CD4-positive, CD25-positive, alpha-beta regulatory T cell (primary cell): ENCODE measurements at places on chromosomes 3 and 15.

GRCh38 chr3:127698691-127699415 is 26.1 kb downstream of the ABTB1 start:
- no peak for DNase-seq

DNA sequence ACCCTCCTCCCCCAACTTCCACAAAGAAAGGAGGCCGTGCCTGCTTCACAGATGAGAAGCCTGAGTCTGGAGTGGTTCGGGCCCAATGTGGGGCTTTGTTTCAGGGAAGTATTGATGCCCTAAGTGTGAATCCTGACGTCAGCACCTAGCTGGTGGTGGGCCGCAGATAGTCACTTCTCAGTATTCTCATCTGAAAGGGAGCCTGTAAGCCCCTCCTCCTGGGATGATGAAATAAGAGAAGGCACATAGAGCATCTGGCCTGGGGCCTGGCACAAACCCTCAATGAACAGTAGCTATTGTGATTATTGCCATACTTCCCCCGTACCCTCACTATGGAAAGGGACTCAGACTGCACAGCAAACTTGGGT is 24.8 kb downstream of the LINGO1 start:
- no peak for DNase-seq

DNA sequence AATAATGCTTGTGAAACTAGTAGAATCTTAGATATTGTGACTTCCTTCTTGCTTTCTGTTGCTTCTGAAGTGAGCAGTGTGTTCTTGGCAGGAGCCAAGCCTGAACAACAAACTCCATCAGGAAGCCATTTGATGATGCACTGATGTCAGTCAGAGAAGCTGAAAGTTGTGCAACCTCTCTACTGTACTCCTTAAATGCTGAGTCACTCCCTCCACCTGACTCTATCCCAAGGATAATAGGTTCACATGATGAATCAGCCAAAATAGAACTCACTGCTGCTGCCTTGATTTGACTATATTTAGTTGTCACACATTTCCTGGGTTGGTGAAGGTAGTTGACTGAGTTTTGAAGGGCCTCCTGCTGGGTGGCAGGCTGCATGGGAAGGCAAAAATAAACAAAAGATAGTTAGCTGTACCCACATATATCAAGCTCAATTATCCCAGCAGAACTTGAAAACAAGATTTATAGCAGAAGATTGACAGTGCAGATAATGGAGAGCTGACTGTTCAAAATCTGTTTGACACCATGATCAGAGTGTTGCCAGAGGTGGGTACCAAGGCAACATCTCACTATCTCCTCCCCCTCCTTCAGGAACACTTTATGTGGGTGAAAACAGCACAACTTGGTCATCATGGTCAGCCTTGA is 328.4 kb upstream of the DPH6 start:
- no peak for DNase-seq

DNA sequence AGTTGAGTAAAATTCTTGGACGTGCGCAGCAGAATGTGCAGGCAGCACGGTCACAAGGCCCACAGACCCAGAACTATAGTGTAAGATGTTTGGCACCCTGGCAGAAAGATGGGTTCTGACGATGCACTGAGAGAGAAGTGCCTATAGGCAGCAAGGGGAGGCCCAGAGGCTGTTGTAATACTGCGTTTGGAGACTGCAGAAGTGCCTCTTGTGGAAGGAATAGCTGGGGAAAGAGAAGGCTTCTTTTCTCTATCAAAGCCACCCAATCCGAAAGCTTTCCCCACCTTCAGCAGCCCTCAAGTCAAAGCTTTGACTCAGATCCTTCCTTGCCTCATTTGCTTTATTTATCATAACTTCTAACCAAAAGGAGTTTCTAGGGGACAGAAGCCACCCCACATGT is 5.2 kb upstream of the SIN3A start:
- DNase-seq = no peak

GRCh38 chr15:87744815-87745214 is 511.7 kb downstream of the NTRK3 start:
- DNase-seq = no peak

DNA sequence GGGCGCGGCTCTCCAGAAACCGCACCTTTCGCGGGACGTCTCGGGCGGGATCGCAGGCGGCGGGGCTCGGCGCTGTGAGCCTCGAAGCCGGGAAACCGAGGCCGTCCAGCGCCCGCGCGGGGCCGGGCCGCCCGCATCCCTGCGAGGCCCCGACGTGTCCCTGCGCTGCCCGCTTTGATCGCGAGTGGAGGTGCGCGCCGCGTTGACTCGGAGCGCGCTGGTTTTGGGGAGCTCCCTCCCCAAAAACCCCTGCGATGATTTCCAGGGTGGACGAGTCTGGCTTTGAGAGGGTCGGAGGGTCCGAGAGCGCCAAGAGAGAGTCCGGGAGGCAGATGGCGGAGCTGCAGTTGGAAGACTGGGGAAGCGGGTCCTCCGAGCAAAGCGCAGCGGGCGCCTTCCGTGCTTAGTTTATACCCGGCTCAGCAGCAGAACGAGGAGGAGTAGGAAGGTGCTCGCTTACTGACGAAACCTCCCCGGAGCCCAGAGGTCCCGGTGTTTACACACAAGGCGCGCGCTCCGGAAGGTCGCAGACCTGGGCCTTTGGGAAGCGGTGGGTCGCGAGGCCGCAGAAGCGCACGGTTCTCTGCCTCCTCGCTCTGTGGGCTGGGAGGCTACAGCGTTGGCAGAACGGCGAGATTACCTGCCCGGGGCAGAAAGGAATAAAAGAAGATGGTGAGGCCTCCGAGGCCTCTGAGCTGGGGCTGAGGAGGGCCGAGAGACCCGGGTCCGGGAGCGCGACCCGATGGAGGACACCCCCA is 687 bp downstream of the ALDH1A3 start:
- no peak for DNase-seq

- DNase-seq = no peak
Observed at GRCh38 chr15:71632576-71633195, 177.7 kb upstream of the NR2E3 start.

- DNase-seq = no peak
Observed at GRCh38 chr3:125611908-125612307, 16.6 kb upstream of the OSBPL11 start.

- no peak for DNase-seq
Observed at GRCh38 chr3:110733045-110733444, 338.6 kb upstream of the NECTIN3 start.

DNA sequence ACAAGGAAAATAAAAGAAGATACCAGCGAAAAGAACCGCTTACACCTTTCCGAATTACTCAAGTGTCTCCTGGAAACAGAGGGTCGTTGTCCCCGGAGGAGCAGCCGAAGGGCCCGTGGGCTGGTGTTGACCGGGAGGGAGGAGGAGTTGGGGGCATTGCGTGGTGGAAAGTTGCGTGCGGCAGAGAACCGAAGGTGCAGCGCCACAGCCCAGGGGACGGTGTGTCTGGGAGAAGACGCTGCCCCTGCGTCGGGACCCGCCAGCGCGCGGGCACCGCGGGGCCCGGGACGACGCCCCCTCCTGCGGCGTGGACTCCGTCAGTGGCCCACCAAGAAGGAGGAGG is 325 bp downstream of the ALCAM start:
- no peak for DNase-seq

DNA sequence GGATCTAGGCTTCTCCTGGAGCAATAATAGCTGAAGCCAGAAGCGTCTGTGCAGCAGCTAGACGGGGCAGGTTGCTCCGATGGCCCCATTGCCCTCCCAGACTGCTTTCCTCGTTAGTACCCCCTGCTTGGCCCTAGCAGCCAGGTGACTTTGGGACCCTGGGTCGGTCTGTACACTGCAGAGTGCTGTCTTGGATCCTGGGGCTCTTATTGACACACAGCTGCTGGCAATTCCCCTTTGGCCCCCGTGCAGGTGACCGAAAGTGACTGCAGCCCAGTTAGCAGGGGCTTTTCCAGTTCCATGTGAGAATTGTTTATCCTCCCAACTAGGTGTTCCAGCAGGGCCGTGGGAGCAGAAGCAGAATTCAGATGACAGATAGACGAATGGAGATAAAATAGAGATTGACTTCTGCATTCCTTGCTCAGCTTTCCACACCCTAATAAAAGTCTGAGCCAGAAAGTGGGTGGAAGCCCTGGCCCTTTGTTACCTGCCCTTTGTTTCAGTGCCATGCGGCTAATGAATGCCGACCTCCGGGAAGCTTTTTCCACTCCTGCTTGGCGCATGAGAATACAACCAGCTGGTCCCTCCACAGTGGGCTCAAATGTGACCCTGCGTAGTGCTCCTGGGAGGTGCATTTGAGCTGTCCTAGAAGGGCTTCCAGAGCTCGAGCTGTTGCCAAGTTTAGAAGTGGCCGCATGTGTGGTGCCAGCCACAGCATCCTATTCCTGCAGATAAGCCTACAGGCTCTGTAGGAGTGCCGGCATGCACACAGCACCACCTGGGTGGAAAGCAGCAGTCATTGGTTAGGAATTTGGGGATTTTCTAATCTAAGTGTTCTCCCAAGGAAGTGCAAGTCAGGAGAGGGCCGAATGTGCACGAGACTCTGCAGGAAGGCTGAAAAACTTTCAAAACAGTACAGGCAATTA is 94.4 kb downstream of the SLCO3A1 start:
- DNase-seq = no peak

GRCh38 chr3:50202353-50203112 is 2.5 kb upstream of the SLC38A3 start:
- no peak for DNase-seq

GRCh38 chr3:114449271-114450007 is 155.6 kb downstream of the TIGIT start:
- no peak for DNase-seq

GRCh38 chr15:100229181-100230163 is 112.3 kb downstream of the ADAMTS17 start:
- DNase-seq = no peak

DNA sequence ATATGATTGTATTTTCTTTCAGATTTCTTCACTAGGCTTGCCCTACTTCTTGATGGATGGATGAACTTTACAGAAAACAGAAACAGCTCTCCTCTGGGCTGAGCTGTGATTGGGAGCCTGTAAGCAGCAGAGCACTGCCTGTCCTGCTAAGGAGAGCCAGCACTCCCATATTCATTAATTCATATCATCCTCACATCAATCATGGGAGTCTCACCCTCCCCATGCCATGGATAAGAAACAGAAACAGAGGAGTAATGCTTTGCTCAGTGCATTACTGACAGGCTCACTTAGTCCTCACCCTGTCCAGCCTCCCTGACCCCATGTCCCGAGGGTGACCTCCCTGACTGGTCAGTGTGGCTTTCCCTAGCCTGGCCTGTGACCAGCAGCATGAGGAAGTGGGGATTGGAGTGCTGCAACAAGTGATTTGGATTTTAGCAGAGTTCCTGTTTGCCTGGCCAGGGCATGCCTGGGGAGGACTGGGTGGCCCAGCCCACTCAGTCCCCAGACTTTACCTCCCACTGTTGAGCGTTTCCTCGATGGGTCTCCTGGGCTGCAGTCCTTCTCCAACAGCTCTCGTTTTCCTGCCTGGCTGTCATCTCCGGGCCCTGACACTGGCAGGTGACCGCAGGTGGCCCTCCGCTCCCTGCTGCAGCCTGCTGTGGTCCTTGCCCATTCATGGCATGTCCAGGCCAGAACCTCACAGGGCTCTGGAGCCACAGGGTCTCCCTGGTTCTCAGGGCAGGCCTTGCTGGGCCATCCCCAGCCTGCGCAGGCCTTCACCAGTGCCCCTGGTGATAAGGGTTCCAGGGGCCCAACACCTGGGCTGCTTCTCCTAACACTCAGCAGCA is 1.3 kb upstream of the TMIE start:
- DNase-seq = no peak

GRCh38 chr3:112199622-112200316 is 66.7 kb upstream of the GCSAM start:
- DNase-seq = no peak

DNA sequence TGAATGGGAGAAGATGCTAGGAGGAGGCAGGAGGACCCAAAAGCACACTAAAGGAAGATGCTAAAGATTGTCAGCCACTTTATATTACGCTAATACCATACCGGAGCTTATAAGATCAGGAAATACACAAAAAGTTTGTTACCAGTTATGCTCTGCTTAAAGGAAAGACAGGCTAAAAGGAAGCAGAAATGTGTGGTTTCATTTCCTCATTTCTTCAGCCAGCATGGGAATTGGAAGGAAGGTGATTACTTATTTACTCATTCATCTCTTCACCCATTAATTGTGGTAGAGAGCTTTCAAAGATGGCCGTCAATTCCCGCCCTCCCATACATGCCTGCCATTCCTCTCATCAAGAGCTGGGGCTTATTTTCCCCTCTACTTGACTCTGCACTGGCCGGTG is 26.7 kb upstream of the TMEM158 start:
- DNase-seq = no peak

DNA sequence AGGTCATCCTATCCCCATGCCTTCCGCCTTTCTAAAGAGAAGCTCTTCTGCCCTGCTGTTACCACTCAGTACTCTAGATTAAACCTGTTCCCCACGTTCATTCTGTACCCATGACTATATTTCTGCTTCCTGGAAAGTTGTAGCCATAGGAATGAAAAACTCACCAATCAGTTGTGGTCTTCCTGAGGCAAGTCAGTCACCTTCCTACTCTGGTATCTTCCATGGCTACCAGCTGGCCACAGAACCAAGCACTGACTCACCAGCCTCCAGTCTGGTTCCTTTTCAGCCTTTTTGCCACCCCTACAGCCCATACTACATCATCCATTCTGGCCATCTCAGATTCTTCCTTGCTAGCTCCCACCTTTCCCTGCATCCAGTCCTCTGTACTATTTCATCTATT is 46.4 kb downstream of the TMEM44 start:
- DNase-seq = no peak

DNA sequence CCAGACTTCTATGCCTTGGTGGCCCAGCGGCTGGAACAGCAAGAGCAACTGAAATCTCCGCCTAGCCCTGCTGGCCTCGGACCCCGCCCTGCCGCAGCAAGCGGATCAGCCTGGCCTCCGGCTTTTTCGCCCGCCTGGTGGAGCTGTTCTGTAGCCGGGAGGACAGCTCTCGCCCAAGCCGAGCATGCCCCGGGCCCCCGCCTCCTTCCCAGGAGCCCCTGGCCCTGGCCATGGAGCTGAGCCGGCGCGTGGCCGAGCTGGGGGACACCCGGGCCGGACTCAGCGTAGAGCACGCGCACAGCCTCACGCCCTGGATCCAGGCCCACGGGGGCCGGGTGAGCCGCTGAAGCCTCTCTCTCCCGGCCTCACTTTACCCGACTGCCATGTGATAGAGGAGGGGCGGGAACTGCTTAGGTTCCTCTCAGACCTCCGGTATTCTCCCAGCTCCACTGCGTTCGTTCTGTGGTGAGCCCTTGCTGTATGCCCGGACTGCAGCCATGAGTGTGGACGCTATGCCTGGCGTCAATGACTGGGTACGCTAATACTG is 24.1 kb upstream of the MRPL3 start:
- no peak for DNase-seq

DNA sequence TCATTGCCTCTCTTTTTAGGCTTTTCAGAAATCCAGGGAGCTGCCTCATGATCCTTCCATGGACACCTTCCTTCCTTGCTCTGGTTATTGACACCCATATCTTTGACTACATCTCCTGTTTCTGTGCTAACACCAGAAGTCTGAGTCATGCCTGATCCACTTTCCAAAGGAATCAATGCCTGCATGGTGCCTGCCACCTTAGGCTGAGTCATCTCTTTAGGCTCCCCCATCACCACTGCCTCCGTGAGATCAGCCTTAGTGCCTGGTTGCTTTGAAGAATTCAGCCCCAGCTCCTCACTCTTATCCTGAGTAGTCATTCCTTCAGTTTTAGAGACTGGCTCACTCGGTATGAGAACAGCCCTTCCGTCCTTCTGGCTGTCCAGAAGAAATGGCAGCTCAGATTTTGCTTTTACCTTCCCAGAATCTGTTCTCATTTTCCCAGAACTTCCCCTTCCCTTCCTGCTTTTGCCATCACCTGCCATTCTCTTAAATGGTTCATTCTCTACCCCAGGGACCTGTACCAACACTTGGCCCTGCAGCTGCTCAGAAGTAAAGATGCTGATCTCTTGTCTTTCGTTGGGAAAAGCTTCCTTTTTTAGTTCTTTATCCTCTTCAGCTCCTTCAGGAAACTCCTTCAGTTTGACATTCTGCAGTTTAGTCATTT is 105.3 kb downstream of the MAP4 start:
- DNase-seq = no peak
